ENCODE measurements at places on chromosomes 6 and 20. TPM values are rescaled to one million over a fixed set of nuclear protein-coding genes. Genes with fewer than 3 reads are reported as not detected.

SLC32A1 gene
- 0.16 TPM for total RNA-seq

COL21A1 gene
- total RNA-seq = not detected

CCN5 gene
- not detected for total RNA-seq

SAMD5 gene
- not detected for total RNA-seq

PI16 gene
- 0.24 TPM for total RNA-seq

CAGE1 gene
- 0.49 TPM for total RNA-seq

GRCh38 chr20:14778875-14779274, 441.5 kb upstream of the FLRT3 start:
- DNase-seq = no peak

DNA sequence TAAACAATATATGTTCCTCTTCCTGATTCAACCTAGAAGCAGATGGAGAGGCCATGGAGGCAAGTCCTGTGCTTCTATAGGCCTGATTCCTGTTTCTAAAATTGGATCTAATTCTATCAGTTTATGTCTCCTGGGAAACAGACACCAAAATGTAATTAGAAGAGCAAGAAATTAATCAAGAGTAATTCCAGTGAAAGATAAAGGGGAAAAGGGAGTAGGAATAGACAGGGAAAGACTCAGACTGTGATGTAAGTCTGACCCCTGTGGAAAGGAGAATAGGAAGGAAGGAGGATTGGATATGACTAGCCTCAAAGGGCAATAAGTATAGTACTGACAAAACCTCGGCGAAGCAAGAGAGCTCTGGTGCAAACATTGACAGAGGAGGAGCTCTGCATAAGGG, 33.9 kb upstream of the FBXO30 start:
- no peak for DNase-seq
